ENCODE measurements at places on chromosomes 1 and 21. TPM values are rescaled to one million over a fixed set of nuclear protein-coding genes. Genes with fewer than 3 reads are reported as not detected.

Gene CYP2J2
- total RNA-seq: 0.28 TPM

Gene SAMD13
- total RNA-seq: not detected

Gene PYGO2
- total RNA-seq: 30.3 TPM

Gene CYP4X1
- not detected for total RNA-seq

Gene DNAJC28
- total RNA-seq: not detected

Gene GSTM1
- total RNA-seq: 36.2 TPM

Gene CFAP57
- not detected for total RNA-seq

Gene UTS2
- total RNA-seq: not detected

Gene S100A2
- total RNA-seq: not detected

Gene VWA1
- not detected for total RNA-seq

- peak; percentile 15 for DNase-seq
- H3K4me3 ChIP-seq: no peak overlapping the region
- H3K36me3 ChIP-seq: peaks cover 4% of the 10 kb centered on the region
- H3K27me3 ChIP-seq: no peaks in the 10 kb centered on the region
These were observed 464.8 kb downstream of the PTBP2 start for GRCh38 chr1:97186381-97186780.

DNA sequence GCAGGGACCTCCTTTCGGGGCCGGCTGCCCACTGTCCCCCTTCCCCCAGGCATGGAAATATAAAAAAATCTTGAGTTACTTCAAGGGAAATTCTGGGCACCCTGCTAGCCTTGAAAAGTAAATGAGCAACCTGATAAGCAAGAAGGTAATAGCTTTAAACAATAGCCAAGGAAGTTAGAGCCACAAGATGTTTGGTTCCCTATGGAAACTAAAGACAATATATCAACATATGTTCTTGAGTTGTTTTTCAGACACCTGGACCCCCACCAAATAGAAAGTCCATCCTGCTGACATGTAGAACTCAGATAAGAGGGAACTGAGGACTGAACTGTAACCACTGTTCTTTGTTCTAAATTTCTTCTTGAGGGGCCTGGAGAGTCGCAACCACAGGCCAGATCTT lies 19.3 kb upstream of the SLC35A3 start:
- H3K36me3 ChIP-seq: no peaks in the 10 kb centered on the region
- no peak for DNase-seq
- H3K27me3 ChIP-seq: no peaks in the 10 kb centered on the region
- H3K4me3 ChIP-seq: no peak overlapping the region
- H3K27ac ChIP-seq: no peak overlapping the region
- H3K4me1 ChIP-seq: no peaks in the 10 kb centered on the region

DNA sequence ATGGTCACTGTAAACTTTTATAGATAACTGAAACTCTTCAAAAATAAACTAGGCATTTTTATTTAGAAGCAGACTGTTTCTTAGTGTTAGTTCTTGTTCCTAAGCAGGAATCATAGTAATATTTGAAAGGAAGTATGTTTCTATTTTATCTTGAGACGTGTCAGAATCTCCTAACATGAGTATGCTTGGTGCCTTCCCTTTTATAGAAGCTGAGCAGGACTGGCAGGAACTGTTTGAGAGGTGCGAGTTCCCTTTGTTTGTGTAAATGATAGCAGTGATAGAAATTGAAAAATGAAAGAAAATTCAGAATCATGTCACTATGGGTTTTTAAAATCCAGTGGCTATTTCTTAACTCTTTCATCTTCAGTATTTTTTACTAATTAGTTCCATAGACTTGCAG lies 56.9 kb downstream of the LRRC8D start:
- H3K36me3 ChIP-seq: peaks cover 16% of the 10 kb centered on the region
- no peak overlapping the region for H3K27ac ChIP-seq
- no peak for DNase-seq
- H3K27me3 ChIP-seq: no peaks in the 10 kb centered on the region

- DNase-seq: no peak
- no peak overlapping the region for H3K4me3 ChIP-seq
- no peak overlapping the region for H3K27ac ChIP-seq
- no peaks in the 10 kb centered on the region for H3K27me3 ChIP-seq
- H3K36me3 ChIP-seq: peaks cover 36% of the 10 kb centered on the region
These were observed 22.7 kb upstream of the NBL1 start for GRCh38 chr1:19621274-19621950.

GRCh38 chr1:15974855-15975254 lies 1.0 kb downstream of the ZBTB17 start:
- DNase-seq: peak; percentile 51
- H3K4me3 ChIP-seq: peak overlapping the region; percentile 91
- no peak overlapping the region for H3K27ac ChIP-seq
- H3K36me3 ChIP-seq: peaks cover 17% of the 10 kb centered on the region

DNA sequence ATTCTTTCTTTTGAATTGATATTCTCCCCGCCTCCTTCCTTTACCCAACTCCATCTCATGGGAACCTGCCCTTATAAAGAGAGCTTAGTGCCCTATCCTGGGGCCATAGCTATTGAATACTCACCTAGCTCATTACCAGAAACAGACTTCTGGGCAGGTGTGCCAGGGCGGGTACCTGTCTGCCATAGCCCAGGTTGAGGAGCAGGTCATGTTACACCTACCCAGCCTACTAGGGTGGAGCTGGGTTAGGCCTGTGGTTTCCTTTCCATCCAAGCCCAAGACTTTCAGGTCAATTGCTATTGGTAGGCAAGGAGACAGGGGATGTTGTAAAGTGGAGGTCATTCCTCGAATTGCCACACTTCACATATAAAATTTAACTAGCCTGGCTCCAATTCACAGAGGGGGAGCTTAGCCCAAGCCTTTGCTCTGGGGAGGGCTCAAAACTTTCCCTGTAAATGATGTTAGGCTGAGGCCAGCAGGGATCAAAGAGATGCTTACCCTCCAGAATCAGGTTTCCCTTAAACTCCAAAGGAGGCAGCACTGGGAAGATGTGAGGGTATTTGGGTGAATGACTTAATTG lies 87.1 kb upstream of the IPO9 start:
- H3K36me3 ChIP-seq: no peaks in the 10 kb centered on the region
- no peak overlapping the region for H3K27ac ChIP-seq
- no peak for DNase-seq
- peaks cover 29% of the 10 kb centered on the region for H3K27me3 ChIP-seq
- H3K4me3 ChIP-seq: no peak overlapping the region

DNA sequence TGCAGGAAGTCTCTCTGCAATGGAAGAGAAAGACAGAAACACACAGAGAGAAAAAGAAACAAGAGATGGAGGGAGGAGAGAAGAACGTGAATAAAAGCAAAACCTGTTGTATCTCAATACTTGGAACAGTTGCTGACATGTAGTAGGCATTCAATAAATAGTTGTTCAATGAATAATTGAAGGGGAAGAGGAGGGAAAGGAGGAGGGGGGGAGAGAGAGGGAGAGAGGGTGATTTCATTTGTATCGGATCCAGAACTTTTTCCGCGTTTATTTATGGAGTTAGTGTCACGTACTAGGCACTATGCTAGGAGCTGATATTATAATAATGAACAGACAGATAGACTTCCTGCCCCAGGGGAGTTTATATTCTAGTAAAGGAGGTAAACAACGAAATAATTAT lies 144.1 kb downstream of the OMA1 start:
- H3K27ac ChIP-seq: no peak overlapping the region
- no peak for DNase-seq
- H3K4me3 ChIP-seq: no peak overlapping the region
- H3K27me3 ChIP-seq: no peaks in the 10 kb centered on the region

- DNase-seq: no peak
- H3K36me3 ChIP-seq: no peaks in the 10 kb centered on the region
- H3K4me1 ChIP-seq: peaks cover 26% of the 10 kb centered on the region
These were observed 13.9 kb upstream of the LY9 start for GRCh38 chr1:160781914-160782689.

DNA sequence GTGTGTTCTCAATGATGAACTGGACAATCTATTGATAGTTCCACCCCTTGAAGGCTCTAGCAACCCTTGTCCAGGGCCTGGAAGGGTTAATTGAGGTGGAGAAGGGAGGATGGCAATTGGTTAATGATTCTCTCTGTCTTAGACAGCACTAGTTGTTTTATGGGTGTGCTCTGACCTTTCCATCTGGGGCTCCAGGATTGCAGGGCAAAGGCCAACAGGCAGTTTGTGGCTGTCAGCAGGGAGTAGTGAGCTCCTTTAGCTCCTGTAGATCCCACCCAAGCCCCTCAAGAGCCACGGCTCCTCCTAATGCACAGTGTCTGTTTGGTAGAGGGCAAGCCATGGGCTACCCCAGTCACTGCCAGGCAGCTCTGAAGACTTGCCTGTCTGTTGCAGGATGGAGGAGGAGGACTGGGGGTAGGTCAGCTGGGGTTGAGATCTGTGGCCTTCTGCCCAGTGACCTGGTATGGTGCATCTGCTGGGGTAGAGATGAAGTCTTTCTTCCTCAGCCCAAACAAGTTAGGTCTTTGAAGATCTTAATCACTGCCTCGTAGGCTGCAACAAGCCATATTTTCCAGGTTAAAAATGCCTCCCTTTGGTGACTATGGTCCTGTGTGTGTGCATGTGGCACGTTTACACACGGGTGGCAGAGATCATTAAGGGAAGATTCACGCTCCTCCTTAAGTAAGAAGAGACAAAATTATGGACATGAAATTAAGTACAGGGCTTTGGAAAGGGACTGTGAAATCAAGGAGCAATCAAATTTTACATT lies 7.7 kb downstream of the MROH7 start:
- H3K4me3 ChIP-seq: no peak overlapping the region
- no peaks in the 10 kb centered on the region for H3K36me3 ChIP-seq
- no peak overlapping the region for H3K27ac ChIP-seq
- DNase-seq: no peak
- no peaks in the 10 kb centered on the region for H3K4me1 ChIP-seq

GRCh38 chr1:1462318-1462966 lies 9.1 kb upstream of the ATAD3B start:
- H3K4me3 ChIP-seq: peak overlapping the region; percentile 16
- no peaks in the 10 kb centered on the region for H3K36me3 ChIP-seq
- no peak overlapping the region for H3K27ac ChIP-seq
- peaks cover 5% of the 10 kb centered on the region for H3K4me1 ChIP-seq
- H3K27me3 ChIP-seq: no peaks in the 10 kb centered on the region

- no peaks in the 10 kb centered on the region for H3K27me3 ChIP-seq
- no peak for DNase-seq
- H3K27ac ChIP-seq: no peak overlapping the region
- no peak overlapping the region for H3K4me3 ChIP-seq
- no peaks in the 10 kb centered on the region for H3K4me1 ChIP-seq
These were observed 51.5 kb downstream of the PTPRF start for GRCh38 chr1:43582162-43582566.

- peaks cover 49% of the 10 kb centered on the region for H3K36me3 ChIP-seq
- H3K4me3 ChIP-seq: no peak overlapping the region
- no peaks in the 10 kb centered on the region for H3K27me3 ChIP-seq
These were observed 37.9 kb downstream of the WNT4 start for GRCh38 chr1:22104865-22105437.

DNA sequence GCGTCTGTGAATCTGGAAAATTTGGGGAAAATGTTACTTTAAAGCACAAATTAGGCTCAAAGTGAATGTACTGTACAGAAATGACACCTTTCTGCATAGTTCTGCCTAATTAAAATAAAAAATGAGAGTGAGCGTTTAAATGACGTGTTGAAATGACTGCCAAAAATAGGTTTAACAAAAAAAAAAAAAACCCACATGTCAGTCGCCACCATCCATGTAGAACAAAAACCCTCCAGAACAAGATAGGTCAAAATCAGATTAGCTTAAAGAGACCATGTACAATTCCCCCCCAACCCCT lies 745 bp downstream of the PARP1 start:
- no peak overlapping the region for H3K27ac ChIP-seq
- H3K4me1 ChIP-seq: peaks cover 51% of the 10 kb centered on the region
- H3K4me3 ChIP-seq: peak overlapping the region; percentile 79
- H3K27me3 ChIP-seq: no peaks in the 10 kb centered on the region

- H3K36me3 ChIP-seq: peaks cover 27% of the 10 kb centered on the region
- peak within 1 kb of the TSS; percentile 65 for H3K27ac ChIP-seq
- H3K4me1 ChIP-seq: peaks cover 47% of the 10 kb centered on the region
These were observed at the start of gene CLK2 for GRCh38 chr1:155273343-155274245. CLK2 (minus strand) TSS chr1:155273504; CDS start chr1:155270977, 2,527 bp downstream.

GRCh38 chr1:54619749-54620148 lies 3.6 kb downstream of the FAM151A start:
- H3K4me3 ChIP-seq: no peak overlapping the region
- no peaks in the 10 kb centered on the region for H3K4me1 ChIP-seq
- no peaks in the 10 kb centered on the region for H3K36me3 ChIP-seq

- DNase-seq: no peak
- H3K4me3 ChIP-seq: no peak overlapping the region
- no peak overlapping the region for H3K27ac ChIP-seq
These were observed 7.1 kb downstream of the LRIF1 start for GRCh38 chr1:110956586-110956985.

DNA sequence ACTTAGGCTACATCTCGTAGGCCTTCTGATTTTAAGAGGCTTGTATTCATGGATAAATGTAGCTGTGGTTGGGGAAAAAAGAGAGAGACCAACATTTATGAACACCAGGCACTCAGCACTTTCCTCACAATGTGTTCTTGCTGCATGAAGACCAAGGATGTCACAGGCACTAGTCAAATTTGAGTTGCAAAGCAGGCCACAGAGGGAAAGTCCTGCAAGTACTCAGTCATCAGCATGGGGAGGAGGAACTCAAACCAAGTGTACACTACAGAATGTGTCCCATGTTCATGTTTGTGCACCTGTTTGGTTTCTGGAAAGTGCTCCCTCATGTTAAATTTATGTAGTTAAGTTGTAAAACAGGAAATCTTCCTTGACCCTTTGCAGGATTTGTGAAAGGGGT lies 8.7 kb upstream of the MAP3K7CL start:
- no peaks in the 10 kb centered on the region for H3K4me1 ChIP-seq
- H3K4me3 ChIP-seq: no peak overlapping the region
- H3K27me3 ChIP-seq: no peaks in the 10 kb centered on the region
- no peak for DNase-seq
- no peaks in the 10 kb centered on the region for H3K36me3 ChIP-seq

GRCh38 chr1:217605390-217605789 lies 25.5 kb downstream of the GPATCH2 start:
- H3K27ac ChIP-seq: no peak overlapping the region
- peaks cover 4% of the 10 kb centered on the region for H3K36me3 ChIP-seq
- no peaks in the 10 kb centered on the region for H3K27me3 ChIP-seq
- H3K4me1 ChIP-seq: no peaks in the 10 kb centered on the region
